GM12878 (cell line): ENCODE measurements at places on chromosomes 6 and 20.
A peak's percentile ranks its signal among the peaks of the same experiment; 100 is the strongest.

DNA sequence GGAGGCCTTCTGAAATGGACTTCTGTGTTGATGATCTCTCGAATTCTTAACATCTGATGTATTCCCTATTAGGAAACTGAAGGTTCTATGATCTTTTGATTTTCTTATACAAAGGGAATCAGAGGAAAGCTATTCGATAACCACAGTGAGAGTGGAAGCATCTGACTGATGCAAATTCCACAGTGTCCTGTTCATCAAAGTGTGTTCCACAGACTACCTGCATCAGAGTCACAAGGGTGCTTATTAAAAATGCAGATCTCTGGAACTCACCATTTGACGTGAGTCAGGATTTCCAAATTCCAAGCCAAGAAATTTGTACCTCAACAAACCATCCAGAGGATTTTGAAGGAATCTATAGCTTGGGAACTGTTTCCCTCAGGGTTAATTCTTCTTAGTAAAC lies 4.4 kb upstream of the MEP1A start:
- DNase-seq, result no peak

DNA sequence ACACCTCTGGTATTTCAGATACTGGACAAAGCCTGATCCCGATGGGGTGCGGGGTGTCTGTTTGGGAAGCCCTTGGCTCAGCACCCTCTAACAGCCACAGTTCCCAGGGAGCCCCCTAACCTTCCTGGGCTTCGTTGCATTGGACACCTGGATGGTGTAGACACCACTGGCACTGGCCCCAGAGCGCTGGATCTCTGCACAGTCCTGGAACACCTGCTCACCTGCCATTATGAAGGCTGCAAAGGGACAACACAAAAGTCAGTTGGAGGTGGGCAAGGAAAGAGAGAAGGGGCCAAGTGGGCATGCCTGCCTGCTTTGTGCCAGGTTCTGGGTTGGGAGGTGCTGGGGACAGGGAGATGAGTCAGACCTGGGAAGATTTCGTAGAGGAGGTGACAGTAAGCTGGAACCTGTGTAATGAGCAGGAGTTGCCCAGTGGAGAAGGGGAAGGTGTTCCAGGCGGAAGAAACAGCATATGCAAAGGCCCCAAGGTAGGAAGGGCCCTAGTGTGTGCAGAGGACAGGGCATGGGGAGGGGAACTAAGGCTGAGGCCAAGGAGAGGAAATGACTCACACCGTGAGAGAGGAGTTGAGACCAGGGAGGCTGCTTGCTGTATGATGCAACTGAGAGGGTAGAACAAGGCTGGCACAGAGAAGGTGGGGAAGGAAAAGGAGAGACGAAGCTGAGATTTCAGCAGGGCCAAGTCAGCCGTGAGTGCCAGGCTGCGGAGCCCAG lies 34.9 kb downstream of the ANGPT4 start:
- DNase-seq, result peak; percentile 24

DNA sequence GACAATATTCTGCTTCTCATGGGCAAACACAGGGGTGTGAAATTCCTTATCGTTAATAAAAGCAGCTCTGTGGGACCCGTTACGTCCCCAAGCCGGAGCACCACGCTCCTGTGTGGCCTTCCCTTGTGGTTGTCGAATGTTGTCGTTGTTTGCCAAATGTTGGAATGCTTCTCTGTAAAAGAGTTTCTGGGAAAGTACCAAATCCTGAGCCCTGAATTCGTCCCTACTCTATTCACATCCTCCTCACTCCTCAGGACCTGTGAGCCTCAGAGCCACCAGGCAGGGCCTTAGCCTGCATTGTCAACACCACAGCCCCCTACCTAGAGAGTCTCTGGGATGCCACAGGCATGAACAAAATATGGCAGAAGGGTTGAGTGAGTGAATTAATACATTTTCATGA lies 64.0 kb downstream of the THBS2 start:
- DNase-seq, result no peak

DNA sequence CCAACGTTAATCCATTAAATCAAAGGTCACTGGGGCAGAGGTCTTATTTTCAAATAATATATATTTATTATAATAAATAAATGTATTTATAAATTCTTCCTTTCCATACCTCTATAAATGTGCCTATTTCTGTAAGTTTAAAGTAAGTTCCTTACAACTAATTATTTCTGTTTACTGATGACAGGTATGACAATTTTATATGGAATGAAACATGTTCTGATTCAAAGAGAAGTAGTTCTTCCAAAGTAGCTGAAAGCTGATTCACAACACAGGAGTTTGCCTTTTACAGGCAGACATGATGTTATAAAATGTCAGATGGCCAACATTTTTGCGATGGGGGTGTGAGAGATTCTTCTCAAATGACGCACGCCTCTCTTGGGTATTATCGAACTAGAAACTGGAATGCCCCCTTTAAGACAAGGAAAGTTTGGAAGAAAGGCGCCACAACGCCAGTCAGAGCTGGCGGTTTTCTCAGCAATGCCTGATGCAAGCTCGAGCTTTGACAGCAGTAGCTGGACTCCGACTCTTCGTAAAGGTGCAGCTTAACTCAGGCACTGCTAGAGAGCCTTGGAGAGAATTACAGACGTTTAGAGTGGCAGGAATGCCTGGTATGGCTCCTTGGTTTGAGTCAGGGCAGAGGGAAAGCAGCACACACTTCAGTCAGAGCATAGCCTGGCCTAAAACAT lies 92.1 kb downstream of the FOXC1 start:
- no peak for DNase-seq

GRCh38 chr6:38018755-38019165 lies 199.2 kb downstream of the ZFAND3 start:
- no peak for DNase-seq

GRCh38 chr6:35385457-35386202 lies 43.3 kb downstream of the PPARD start:
- no peak for DNase-seq

DNA sequence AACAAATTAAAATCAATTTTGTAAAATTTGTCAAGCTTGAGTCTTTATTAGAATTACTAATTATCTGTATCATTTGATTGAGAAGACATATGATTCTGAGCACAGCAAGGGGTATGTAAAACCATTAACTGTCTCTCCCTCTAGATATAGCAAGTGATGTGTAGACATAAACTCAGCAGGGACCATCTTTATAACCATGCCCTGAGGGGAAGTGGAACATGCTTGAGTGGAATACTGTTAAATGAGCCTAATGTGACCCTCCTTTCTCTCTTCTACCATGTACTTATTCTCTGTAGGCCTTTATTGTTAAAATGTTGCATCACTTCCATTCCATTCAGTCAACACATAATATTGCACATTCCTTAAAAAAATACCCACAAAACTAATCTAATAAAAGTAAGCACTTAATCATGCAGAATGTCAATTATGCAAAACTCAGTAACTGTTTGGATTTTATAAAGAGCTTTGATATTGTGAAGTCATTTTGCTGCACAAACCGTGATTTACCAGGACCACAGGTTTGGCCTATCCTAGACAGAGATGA lies 896.6 kb upstream of the MANEA start:
- DNase-seq, result no peak

DNA sequence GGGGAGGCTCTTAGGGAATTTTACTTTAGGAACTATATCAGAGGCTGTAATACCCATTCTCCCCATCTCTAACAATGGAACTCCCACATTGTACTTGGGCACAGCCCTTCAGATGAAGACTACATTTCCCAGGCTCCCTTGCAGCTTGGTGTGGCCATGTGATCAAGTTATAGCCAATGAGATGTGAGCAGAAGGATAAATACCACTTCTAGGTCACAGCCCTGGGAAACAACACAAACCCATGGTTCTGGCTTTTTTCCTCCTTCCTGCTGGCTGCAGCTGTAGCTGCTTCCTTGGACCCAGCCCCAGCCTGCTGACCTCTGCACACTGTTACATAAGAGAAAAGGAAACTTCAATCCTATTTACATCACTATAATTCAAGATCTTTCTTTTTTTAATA lies 445.9 kb upstream of the JARID2 start:
- peak; percentile 34 for DNase-seq

DNA sequence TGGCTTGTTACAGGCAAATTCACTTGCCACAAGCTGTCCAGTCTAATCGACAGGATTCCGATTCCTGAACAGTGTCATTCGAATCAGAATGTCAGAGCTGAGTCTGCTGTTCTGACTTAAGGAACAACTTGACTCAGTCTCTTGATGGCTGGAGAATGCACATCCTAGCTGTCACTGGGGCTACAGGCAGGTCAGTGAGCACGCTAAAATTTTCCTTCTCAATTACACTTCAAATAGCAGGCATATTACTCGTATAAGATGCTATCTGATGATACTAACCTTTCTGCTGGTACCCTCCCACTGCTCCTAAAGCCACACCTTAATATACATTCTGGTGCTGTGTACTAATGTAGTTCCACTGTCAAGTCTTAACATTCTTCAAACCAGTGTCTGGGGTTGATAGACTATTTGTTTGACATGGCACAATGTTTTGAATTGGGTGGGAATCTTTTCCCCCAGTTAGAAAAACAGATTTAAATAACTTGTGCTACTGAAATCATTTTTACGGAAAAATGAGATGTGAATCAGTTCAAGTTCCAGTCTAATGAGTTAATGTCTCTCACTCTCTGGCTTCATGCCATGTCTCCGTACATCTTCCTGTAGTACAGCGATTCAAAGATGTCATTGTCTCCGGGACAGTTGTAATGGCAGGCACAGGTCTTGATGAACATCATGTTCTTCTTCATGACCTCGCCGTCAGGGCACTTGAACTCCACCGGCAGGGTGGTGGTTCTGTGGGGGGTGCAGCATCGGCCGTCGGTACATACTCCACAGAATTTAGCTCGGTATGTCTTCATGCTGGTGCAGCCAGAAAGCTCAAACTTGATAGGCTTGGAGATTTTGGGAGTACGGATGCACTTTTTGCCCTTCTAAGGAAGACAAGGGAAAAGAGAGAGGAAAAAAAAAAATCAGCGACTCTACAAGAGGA lies 2.2 kb downstream of the CCN2 start:
- no peak for DNase-seq

DNA sequence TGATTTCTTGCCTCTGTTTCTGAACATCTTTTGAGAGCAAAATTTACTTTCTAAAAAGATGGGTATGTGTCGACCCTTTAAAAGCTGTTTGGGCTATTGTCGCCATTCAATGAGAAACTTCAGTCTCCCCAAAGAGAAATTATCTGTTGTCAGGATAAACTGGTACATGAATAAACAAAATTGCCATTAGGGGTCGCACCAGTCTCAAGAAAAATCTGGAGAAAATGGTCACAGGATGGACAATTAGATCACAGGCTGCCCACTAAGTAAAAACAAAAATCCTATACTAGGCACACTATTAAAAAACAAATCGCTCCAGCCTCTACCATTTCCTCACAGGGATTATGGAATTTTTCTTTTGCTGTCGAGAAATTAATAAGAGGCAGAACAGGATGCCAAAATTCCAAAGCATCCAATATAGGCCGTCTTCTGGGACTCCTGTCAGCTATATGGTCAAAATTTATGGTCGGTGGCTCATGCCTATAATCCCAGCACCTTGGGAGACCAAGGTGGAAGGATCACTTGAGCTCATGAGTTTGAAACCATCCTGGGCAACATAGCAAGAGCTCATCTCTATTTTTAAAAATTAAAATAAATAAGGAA lies 5.5 kb upstream of the HLA-E start:
- DNase-seq, result peak; percentile 37

GRCh38 chr6:79261666-79262065 lies 27.2 kb upstream of the HMGN3 start:
- DNase-seq, result no peak

DNA sequence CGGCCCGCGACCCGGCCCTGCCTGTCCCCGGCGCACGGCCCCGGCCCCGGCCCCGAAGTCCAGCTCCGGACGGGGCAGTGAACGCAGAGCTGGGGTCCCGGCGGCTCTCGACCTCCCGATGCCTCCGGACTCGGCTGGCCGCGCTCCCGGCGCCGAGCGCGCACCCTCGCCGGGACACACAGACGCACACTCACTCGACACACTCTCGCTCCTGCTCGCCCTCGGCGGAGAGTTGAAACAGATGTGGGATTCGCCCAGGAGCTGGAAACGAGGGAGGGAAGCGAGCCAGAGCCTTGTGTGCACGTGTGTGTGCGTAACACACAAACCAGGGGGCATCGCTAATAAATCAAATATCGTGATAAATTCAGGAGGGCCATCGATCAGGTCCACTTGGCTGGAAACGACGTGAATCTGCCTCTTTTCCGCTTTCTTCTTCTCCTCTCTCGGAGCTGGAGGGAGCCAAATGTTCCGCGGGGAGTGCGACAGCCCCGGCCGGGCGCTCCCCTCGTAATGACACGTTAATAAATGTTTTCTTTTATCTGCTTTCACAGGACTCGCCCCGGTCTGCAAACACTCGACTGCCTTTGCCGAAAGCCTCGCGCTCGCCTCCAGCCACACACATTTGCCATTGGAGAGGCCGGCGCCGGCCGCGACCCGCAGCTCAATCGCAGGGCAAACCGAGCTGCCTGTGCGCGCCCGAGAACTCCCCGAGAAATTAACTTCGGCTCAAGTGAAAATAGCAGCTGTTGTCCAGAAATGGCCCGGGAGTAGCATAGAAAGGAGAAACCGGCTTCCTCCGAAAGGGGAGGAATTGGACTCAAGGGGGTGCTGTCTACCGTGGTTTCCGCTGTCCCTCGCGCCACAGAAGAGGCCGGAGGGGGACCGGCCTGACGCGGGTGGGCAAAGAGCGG lies 828 bp upstream of the SULF2 start:
- no peak for DNase-seq

- DNase-seq, result no peak
Observed at GRCh38 chr6:19713411-19713810, 123.8 kb upstream of the ID4 start.

DNA sequence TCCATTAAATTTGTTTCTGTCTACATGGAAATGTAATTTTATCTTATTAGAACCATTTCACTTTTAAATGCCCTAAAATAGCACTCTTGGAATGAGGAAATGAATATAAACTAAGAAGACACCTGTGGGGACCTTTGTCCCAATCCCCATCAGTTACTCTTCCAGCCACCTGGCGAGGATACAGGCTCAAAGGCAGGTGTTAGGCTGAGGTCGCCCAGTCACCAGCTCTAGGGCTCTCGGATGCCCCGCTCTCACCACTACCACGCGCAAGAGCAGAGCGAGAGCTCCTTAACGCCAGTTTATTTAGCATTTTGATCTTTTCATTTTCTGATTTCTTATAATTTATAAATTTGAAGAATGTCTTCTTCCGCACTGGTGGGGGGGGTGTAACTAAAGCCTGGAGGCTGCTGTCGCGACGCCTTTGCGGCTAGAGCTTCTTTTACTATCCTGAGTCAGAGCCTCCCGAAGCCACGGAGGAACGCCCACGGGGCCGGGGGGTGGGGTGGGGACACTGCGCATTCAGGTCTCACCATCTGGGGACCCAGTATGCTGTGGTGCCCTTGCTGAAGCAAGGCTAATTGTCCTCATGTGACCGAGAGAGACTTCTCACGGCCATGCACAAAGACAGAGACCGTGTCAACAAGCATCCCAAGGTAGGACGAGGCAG lies 38.7 kb upstream of the AFDN start:
- no peak for DNase-seq

GRCh38 chr6:23403460-23403859 lies 722.6 kb upstream of the NRSN1 start:
- no peak for DNase-seq

DNA sequence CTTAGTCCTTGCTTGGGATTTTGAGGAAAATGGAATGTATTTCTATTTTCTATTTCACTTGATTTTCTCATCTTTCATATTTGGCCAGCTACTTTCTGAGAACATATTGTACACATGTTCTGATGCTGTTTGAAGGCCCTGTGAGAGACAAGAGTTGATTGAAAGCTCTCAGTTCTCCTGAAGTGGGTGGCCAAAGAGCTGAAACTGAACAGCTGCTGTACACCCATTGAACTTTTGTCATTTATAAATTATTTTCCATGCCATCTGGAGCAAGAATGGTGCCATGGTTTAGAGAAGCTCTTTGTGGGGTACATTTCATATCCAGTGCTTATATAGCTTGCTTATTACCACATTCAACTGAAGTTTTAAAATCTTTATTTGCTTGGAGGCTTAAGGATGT lies 298.3 kb downstream of the PRL start:
- DNase-seq, result no peak
